HepG2 (cell line): ENCODE measurements at places on chromosomes 5 and 9. TPM values are rescaled to one million over a fixed set of nuclear protein-coding genes. Genes with fewer than 3 reads are reported as not detected.

- H3K27ac ChIP-seq, result no peak overlapping the region
- H3K27me3 ChIP-seq, result no peaks in the 10 kb centered on the region; the same call in 1 of the 2 replicates
- no peaks in the 10 kb centered on the region for H3K4me1 ChIP-seq
- DNase-seq, result no peak
Observed at GRCh38 chr5:54667136-54667535, 149.6 kb downstream of the SNX18 start.

- no peaks in the 10 kb centered on the region for H3K27me3 ChIP-seq
- DNase-seq, result no peak
- no peaks in the 10 kb centered on the region for H3K36me3 ChIP-seq
- H3K4me3 ChIP-seq, result no peak overlapping the region
Observed at GRCh38 chr5:171736976-171737891, 48.4 kb upstream of the SMIM23 start.

DNA sequence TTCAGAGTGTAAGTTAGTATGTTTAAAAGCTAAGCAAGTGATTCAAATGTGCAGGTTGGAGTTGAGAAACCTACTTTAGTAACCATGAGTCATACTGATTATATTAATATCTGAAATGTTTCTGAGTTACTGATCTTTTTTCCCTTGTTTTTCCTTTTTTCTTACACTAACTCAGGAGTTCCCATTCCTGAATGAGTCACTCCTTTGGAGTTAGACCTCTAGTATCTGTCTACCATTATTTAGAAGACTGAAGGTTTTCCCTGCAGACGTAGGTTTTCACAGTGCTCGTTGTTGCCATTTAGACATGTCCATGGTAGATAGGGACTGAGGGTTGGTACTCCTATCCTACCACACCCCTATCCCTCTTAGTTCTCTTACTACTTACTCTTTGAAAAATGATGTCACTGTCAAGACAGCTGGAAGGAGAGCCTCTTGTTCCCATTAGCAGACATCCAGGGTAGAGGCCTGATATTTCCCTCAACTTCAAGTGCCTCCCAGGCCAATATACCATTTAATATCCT, 20.2 kb downstream of the OCLN start:
- no peaks in the 10 kb centered on the region; the same call in 1 of the 2 replicates for H3K27me3 ChIP-seq
- peaks cover 8% of the 10 kb centered on the region for H3K36me3 ChIP-seq
- H3K4me3 ChIP-seq, result no peak overlapping the region
- no peak for DNase-seq

- H3K27me3 ChIP-seq, result no peaks in the 10 kb centered on the region
- DNase-seq, result no peak
- H3K4me3 ChIP-seq, result no peak overlapping the region
- H3K36me3 ChIP-seq, result no peaks in the 10 kb centered on the region
- H3K27ac ChIP-seq, result no peak overlapping the region
Observed at GRCh38 chr5:65886387-65886786, 40.0 kb upstream of the ERBIN start.

The ZNG1A gene
- 90.6 and 122 TPM in 2 replicates for total RNA-seq

The RASEF gene
- total RNA-seq, result 0.03 and 0.07 TPM in 2 replicates
